ENCODE measurements at places on chromosomes 5 and 9.

DNA sequence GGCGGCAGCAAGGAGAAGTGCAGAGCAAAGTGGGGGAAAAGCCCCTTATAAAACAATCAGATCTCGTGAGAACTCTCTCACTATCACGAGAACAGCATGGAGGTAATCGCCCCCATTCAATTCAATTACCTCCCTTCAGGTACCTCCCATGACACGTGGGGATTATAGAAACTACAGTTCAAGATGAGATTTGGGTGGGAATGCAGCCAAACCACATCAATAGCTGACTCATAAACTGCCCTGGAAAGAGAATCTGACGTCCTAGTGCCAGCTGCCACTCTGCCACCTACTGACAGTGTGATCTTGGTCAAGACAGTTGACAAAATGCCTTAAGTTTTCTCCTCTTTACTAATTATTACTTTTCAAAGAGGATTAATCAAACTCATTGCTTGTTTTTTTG is 128.3 kb downstream of the GPBP1 start:
- DNase-seq = peak; percentile 11

DNA sequence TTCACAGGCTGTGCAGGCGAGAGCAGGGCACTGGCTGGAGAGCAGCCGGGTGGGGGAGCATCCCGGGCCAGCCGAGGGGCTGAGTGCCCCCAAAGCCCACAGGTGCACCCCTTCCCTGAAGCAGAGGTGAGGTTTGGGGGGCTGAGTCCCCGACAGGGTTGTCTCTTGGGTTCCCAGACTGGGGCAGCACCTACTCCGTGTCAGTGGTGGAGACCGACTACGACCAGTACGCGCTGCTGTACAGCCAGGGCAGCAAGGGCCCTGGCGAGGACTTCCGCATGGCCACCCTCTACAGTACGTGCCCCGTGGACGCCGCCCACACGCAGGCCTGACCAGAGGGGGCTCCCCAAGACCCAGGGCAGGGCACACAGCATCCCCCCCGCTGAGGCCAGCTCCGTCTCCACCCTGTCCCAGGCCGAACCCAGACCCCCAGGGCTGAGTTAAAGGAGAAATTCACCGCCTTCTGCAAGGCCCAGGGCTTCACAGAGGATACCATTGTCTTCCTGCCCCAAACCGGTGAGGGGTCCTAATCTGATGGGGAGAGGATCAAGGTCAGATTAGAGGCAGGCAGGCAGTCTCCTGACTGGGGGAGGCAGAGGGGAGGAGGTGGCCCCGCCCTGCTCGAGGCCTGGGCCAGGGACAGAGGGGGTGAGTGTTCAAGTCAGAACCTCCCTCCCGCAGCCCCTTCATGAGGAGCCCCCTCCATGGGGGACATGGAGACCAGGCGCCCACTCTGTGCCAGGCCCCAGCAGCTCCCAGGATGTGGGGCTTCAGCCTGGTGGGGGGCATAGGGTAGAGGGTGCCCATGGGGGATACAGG is 2.7 kb downstream of the PTGDS start:
- DNase-seq = no peak

GRCh38 chr5:131081374-131081773 is 83.7 kb downstream of the HINT1 start:
- DNase-seq = no peak

DNA sequence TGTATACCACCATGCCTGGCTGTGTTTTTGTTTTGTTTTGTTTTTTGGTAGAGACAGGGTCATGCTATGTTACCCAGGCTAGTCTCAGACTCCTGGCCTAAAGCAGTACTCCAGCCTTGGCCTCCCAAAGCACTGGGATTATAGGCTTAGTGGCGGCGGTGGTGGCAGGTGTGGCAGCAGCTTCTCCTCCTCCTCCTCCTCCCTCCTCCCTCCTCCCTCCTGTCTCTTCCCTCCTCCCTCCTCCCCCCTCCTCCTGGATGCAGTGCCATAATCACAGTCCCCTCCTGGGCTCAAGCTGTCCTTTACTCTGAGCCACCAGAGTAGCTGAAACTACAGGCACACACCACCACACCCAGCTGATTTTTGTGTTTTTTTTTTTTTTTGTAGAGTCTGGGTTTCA is 71.2 kb downstream of the UHRF2 start:
- DNase-seq = no peak

- DNase-seq = no peak
Observed at GRCh38 chr9:6584881-6585597, 60.5 kb downstream of the GLDC start.

- DNase-seq = no peak
Observed at GRCh38 chr5:93607367-93608258, 24.6 kb downstream of the NR2F1 start.

DNA sequence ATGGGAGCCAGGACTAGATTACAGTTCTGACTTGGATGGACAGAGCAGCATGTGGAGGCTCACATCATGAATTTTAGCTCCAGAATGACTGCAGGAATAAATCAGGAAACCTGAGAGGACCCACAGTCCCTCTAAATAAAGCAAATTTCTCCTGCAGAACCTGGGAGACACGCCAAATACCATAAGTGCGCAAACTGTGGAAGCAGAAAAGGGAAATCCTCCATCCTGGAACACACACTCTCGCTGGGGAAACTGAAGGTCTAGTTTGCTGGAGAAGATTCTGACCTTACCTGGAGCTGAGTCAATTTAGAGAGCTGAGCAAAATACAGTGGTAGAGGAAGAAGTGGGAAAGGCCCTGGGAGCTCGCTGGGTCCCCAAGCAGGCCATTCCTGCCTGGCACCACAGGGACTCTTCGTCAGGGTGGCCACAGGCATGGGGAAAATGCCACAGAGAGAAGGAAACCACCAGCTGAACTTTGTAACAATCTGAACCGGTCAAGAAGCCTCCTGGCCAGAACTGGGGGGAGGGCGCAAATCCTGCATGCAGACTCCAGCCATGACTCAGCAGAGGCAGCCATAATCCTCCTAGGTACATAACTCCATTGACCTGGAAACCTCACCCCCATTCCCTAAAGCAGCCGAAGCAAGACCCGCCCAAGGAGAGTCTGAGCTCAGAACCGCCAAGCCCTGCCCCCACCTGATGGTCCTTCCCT is 390.9 kb downstream of the LRRC70 start:
- no peak for DNase-seq

GRCh38 chr5:127599320-127599719 is 49.6 kb upstream of the CTXN3 start:
- no peak for DNase-seq

DNA sequence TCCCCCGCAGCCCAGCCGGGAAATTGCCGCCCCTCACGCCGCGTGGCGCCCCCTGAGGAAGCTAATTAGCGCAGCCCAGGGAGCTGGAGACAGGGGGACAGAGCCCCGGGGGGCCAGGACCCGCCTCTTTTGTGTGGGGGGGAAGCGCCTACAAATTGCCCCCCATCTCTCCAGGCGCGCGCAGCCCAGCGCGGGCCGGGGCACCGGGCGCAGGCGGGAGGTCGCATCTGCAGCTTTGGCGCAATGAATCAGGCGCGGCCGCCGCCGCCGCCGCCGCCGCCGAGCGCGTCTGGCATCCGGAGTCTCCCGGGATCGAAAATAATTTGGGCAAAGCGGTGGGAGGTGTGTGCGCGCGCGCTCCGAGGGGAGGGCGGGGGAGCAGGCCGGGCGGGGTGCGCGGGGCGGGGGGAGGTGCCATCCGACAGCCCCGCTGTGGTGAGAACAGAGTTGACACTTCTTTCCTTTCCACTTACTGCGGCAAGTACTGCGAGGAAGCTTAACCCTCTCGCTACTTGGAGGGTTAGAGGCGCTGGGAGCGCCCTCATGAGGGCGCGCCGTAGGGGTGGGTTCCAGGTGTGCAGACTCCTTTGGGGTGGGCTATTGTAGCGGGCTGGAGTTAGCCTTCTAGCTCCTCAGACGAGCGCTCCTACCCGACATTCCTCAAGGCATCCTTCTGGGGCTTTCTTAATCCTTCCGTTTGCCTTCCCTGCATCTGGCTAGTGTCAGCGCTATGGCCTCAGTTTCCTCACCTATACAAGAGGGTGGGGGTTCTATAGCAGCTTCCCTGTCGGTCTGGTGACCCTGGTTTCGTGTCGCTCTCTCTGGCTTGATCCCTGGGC is 63.1 kb downstream of the CXXC5 start:
- DNase-seq = no peak

- no peak for DNase-seq
Observed at GRCh38 chr5:95957561-95958203, 4.0 kb downstream of the ELL2 start.

DNA sequence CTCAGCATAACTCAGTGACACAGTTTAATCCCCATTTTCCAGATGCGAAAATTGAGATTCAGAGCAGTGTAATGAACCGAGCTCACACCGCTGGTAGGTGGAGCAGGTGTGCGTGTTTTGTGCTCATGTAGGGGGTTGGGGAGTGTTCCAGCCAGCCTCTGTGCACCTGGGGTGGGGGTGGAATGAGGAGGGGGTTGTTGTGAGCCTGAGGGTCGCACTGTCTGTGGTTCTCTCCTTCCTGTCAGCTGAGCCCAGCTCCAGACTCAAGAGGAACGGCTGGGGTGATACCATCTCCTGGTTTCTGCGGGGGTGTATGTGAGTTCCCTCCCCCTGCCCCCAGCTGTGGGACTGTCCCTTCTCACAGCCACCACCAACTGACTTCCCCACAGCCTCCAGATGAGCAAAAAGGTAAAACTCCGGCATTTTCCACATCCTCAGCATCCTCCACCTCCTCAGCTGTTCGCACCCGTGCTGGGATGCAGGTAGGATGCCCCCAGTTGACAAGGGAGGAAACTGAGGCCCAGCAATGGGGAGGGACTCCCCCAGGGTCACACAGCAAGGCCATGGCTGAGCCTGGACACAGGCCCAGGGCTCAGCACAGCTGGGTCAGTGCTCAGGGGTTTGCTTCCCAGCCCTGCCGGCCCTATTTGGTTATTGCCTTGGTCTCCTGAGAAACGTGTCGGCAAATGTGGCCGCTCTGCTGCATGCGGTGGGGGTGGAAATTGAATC is 2.1 kb downstream of the SH2D3C start:
- no peak for DNase-seq

GRCh38 chr5:79512471-79513307 is 1.2 kb downstream of the HOMER1 start:
- DNase-seq = no peak

GRCh38 chr5:111252799-111253545 is 28.8 kb downstream of the CAMK4 start:
- no peak for DNase-seq

DNA sequence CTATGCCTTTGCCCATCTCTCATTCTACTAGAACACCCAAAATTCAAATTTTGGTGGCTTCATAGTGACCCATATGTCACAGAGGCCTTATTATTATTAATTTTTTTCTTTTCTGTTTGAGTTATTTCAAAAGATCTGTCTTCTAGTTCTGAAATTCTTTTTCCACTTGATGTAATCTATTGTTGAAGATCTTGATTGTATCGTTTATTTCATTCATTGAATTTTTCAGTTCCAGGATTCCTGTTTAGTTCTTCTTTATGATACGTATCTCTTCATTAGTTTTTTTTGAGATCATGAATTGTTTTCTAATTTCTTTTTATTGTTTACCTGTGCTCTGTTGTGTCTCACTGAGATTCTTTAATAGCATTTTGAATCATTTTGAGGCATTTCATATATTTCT is 24.6 kb upstream of the APBA1 start:
- no peak for DNase-seq

Data from stimulated activated CD8-positive, alpha-beta memory T cell treated with anti-CD3 and anti-CD28 coated beads, Interleukin-7, amount 100 ng/mL, for 24 hours (primary cell).